Stromal cell of bone marrow (primary cell): ENCODE measurements at places on chromosomes 4 and X.

DNA sequence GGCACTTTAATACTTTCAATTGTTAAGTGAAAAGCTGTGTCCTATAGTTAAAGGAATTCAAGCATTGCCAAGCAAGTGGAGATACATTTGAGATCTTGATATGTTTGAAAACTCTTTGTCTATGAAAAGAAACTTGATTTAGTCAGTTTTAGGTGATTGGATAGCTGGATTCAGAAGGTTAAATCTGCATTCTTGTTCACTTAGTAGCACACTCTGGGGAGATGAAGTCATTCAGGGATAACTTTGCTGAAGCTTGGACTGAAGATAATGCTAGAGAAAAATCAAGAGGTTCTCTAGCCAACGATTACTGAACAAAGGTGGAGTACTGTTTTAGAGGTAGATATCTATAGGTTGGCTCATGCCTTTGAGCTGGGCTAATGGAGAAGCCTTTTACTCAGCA is 90.6 kb downstream of the DCAF8L2 start:
- DNase-seq = peak; percentile 26

GRCh38 chr4:87051121-87051713 is 116.4 kb downstream of the AFF1 start:
- DNase-seq = no peak

DNA sequence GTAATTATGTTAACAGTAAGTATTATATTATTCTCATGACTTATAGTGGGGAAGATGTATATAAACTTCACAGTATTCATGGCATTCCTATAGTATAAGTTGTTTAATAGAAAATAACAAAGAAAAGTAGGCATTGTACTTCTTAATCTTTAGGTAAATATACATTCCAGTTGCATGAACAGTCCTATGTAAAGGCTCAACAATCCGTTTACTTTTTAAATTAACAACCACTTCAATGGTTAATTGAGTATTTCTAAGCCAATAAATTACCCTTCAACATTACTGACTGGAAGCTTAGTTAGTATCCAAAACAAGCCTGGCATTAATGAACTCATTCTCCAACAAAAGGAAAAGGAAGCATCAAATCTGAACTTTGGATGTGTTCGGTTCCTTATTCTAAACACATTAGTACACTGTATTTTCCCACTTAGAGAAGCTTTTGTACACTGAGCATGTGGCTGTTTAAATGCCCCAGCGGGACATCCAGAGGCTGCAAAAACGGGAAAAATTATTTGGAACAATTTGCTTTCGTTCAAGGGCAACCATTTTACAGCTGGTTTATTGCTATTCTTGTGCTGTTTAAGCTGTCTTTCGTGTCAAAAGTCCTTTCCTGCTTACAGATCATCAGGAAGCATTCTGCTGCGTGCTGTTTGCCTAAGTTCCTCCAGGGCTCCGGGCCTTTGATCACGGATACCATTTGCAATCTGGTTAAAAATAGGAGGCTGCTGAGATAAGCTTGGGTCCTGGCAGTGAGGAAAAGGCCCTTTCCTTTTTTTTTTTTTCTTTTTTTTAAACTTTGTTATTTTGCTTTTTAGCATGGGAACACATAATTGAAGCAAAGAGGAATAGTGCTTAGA is 460.3 kb downstream of the SPRY1 start:
- peak; percentile 10 for DNase-seq

GRCh38 chr4:2451821-2452785 is 16.8 kb upstream of the RNF4 start:
- DNase-seq = no peak

DNA sequence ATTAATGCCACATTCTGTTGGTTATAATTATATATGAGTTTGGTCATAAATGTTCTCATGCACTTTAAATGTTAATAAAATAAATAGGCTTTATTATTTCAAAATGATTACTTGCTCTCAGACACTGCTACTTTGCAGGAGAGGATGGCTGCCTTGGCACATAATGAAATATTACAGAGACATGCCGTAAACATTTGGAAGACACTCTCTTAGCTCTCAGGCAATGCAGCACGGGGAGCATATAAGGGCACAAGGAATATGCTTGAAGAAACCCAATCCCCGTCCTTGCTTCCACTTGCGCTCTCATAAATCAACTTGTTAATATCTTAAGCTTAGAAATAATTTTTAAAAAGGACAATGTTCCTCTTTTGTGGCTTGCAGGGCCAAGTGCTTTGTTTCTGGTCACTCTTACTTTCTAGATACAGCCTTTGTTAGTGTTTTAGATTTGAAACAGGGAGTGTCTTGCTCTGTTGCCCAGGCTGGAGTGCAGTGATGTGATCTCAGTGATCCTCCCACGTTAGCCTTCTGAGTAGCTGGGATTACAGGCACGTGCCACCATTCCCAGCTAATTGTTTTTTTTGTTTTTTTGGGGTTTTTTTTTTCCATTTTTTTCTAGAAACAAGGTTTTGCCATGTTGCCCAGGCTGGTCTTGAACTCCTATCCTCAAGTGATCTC is 445.0 kb downstream of the SPRY1 start:
- no peak for DNase-seq
